ENCODE measurements at places on chromosomes 11 and 22.

DNA sequence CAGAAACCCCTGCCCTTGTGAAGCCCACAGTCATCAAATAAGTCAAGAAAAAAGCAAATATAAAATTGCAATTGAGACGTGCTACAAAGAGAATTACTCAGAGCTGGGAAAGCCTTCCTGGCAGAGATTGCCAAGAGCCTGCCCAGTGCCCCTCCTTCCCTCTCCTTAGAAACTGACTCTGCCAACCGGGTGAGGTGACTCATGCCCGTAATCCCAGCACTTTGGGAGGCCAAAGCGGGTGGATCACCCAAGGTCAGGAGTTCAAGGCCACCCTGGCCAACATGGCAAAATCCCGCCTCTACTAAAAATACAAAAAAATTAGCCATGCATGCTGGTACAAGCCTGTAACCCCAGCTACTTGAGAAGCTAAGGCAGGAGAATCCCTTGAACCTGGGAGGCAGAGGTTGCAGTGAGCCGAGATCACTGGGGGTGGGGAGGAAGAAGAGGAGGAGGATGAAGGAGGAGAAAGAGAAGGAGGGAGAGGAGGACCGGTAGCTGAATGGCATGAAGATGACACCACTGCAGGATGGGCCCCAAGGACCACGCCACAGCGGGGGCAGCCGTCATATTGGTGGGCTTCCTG, 76.1 kb upstream of the RTL6 start:
- DNase-seq, result peak; percentile 65

- peak; percentile 97 for DNase-seq
Observed at GRCh38 chr11:128208329-128209137, 378.8 kb downstream of the ETS1 start.

DNA sequence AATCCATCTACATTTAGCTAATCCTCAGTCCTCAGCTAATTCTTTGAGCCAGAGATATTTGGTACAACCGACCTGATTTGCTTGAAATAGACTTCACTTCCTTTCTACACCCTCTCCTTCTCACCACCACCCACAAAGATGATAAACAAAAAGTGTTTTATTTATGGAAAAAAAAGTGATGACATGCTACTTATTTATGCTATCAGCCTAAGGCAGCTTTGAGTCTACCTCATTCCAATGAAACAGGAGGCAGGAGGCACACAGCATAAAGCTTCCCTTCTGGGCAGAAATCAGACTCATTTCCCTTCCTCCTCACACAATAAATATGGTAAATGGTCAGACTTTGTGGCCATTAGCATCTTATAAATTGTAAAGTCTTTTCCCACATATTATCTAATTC, 325.7 kb downstream of the SOX6 start:
- DNase-seq, result no peak

- DNase-seq, result peak; percentile 61
Observed at GRCh38 chr11:20131788-20132666, 28.2 kb downstream of the DBX1 start.

DNA sequence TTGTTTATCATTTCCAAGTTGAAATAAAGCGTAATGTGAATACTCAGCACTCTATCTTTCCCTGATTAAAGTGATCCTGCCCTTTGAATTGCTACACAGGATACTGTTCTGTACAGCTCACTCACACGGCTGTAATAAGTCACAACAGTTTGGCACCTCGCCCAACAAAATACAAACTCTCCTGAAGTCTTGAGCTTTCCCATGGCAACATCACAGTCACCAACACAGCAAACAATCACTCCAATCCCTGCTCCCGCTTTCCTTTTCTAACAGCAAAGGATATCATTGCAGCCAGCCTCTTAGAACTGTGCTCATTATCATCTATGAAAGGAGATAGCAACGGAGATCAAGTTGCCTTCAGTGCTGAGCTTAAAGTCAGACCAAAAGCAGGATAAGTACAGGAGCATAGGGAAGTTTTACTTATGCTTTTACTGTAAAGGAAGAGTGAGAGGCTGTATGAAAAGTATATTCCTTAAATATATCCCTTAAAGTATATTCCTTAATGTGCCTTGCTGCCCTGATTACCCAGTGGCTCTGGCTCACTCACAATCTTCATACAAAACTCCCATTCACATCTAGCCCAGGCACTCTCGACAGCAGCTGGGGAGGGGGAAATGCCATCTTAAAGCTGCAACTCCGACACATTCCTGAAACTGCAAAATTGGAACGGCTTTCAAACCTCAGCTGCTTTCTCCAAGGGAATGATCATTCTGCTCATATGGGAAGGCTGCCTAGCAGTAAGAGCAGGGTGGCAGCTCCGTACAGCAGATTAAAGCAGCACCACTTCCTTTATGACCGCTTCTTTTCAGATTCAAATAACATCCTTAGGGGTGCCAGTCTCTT, 35.8 kb downstream of the MAML2 start:
- peak; percentile 100 for DNase-seq

DNA sequence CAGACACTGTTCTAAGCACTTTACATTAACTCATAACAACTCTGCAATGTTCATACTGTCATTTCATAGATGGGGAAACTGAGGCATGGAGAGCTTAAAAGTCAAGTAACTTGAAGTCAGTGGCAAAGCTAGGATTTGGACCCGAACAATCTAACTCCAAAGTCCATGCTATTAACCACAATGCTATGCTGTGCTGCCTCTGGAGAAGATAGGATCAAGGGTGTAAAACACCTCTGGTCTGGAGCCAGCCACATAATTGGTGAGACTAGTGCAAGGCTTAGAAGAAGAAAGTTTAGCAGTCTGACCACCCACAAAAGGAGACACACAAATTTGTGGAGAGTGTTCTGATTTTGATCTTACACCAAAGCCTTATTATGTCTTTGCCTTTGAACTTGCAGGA, 43.7 kb downstream of the ARFGAP2 start:
- no peak for DNase-seq

GRCh38 chr11:128351168-128351567, 236.2 kb downstream of the ETS1 start:
- no peak for DNase-seq

- no peak for DNase-seq
Observed at GRCh38 chr11:33320814-33321330, 63.7 kb downstream of the HIPK3 start.

DNA sequence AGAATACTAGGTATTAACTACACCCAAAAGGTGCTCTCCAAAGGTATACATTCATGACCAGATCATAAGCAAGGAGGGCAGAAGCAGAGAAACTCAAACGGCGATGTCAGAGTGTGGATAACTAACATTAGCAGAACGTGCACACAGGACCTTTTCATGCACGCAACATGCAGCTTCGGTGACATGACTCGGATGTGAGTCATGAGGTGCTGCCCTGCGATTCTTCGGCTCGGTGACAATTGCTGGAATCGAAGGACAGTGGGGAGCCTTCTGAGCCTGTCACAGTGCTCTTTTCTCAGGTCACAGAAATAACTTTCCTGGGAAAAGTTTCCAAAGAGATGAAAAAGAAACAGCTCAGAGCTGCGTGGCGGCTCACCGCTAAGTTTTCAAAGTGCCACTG, 418.5 kb upstream of the SYN3 start:
- DNase-seq, result no peak

DNA sequence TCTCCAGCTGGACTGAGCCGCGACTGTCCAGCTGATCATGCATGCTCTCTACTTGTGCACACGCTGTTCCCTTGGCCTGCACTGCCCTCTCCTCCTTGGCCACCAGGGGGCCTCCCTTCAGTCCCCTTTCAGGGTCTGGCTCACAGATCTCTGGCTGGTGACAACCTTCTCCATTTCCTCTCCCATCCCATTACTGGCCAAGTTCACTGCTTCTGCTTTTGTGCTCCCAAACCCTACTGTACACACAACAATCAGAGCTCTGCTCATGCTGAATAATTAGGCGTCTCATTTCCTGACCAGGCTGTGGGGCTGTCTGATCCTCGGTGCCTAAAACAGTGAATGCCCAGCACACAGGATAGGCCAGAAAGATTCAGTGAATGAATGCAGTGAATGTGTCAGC, 224.0 kb upstream of the NARS2 start:
- peak; percentile 81 for DNase-seq

DNA sequence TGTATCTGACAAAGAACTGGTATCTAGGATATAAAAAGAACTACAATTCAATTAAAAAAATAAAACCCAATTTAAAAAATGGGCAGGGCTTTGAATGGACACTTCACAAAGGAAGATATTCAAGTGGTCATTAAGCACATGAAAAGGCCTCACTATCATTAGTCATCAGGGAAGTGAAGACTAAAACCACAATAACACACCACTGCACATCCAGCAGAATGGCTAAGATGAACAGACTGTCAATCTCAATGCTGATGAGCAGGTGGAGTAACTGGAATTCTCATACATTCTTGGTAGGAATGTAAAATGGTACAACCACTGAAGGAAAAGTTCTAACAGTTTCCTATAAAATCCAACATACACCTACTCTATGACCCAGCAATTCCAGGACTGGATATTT, 8.9 kb downstream of the HPS4 start:
- DNase-seq, result peak; percentile 39

DNA sequence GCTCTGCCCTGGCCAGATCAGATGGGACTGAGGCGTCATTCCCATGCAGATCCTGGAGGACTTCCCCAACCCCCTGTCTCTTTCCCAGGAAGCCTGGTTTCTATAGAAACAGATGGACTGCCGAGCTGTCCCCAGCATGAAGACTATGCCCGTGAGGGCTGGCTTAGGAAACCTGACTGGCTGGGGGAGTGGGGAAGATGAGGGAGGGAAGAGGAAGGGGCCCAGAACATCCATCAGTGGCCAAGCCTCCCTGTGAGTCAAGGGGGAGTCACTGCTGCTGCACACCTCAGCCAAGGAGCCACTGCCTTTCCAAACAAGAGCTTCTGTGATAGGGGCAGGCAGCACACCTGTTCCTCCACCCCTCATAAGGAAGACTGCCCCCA, 5.8 kb downstream of the TP53I11 start:
- no peak for DNase-seq

GRCh38 chr11:64751136-64751535, 7.2 kb upstream of the RASGRP2 start:
- DNase-seq, result no peak

DNA sequence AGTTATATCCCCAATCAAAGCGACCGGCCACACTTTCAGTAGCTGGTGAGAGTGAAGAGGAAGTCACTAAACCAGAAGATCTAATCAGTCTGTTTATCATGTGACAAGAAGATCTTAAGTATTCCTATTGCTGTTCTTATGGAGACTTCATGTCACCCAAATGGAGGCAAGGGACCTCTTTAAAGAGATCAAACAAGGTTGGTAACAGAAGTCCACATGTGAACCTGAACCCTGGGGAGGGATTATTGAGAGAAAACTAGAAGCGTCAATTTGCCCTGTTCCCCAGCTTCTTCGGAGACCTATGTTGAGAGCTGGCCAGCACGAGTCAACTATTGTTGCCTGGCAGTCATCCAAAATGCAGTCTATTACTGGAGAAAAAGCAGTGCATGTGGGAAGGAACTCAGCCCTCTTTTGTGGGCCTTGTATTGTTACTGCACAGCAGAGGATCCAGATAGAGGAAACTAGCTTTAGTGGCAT, 76.9 kb upstream of the CTSC start:
- peak; percentile 77 for DNase-seq

DNA sequence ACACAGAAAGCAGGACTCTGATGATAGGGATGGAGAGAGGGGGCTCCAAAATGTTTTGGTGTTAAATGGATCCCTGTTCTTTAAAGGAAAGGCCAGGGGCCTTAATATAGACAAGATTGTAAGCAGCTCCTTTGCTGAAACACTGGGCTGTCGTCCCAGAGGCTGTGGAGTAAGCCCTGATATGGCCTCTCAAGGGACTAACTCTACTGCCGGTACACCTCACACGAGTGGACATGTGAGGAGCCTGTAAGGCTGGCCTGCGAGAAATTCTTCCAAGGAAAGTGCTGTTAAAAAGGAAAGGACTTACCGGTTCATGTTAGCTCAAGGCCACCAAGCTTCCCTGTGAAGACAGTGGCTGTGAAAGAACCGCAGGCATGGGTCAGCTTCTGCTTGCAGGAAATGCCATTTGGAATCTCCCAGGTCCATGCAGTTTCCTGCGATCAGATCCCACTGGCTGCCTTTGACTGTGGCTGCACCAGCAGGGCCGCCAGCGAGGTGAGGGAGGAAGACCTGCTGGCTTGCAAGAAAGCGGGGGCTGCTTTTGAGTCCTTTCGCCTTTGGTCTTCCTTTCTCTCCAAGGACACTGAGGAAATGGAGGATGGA, 106.6 kb downstream of the PRR5L start:
- DNase-seq, result no peak

DNA sequence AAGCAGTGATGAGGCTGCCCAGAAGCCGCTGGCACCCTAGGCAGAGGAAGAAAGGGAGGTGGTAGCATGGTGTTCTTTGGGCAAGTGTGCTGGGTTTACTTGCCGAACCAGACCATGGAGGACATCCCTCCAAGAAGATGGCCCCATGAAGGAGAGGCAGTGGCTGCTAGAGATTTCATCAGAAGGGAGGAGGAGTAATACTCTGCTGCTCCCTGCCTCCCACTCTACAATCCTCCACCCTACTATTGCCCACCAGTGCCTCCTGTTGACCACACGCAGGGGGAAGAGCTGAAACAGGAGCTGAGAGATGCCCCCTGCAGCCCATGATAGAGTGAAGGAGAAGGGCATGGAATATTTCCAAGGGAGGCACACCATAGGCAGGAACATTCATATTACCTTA, 51.0 kb upstream of the PRSS23 start:
- no peak for DNase-seq

GRCh38 chr11:6321961-6322362, 1.7 kb upstream of the CAVIN3 start:
- DNase-seq, result peak; percentile 78

DNA sequence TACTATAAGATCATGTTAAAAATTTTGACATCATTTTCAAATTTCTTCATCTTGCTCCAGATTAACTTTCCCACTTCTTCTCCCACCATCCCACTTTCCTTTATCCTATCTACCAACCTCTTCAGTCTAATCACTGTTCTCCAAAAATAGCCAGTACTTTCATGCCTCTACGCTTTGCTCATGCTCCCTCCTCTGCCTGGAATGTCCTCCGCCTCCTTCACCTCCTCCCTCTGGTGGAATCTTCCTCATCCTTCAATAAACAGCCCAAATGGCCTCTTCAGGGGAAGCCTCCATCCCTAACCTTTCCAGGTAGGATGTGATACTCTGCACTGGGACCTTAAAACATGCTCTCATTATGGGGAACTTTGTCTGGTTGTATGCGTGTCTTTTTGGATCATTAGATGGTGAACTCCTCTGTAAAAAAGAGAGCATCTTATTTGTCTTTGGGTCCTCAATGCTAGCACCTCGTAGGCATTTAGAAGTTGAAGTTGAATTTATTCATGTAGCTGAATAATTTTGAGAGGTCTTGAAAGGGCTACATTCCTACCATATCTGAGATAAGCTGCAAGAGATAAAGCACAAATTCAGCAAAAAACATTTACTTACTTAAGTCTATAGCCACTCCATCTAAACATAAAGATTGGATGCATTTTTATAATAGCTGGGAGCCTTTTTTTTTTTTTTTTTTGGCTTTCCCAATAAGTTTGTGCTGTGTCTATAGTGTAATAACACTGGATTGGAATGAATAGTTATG, 8.0 kb upstream of the CSRP3 start:
- DNase-seq, result no peak
